ENCODE measurements at places on chromosomes 4 and X. TPM values are rescaled to one million over a fixed set of nuclear protein-coding genes. Genes with fewer than 3 reads are reported as not detected.

DNA sequence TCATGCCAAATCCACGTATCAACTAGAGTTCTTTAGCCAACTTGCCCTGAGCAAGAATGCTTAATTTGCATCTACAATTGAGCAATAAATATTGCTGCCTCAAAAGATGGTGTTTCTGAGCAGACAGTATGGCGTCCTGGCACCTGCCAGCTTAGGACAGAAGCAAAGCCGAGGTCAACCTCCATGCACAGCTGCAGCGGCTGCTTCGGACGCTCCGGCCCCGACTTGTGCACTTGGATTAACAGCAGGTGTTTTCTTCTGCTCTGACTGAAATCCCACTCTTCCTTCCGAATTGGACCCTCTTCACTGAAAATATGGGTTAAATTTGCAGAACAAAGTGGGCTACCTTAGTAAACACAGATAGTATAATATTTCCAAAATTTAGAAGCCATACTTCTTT is 215.2 kb upstream of the ETNPPL start:
- no peaks in the 10 kb centered on the region for H3K4me1 ChIP-seq
- DNase-seq = no peak
- no peak overlapping the region for H3K27ac ChIP-seq
- H3K27me3 ChIP-seq = no peaks in the 10 kb centered on the region
- H3K36me3 ChIP-seq = no peaks in the 10 kb centered on the region

DNA sequence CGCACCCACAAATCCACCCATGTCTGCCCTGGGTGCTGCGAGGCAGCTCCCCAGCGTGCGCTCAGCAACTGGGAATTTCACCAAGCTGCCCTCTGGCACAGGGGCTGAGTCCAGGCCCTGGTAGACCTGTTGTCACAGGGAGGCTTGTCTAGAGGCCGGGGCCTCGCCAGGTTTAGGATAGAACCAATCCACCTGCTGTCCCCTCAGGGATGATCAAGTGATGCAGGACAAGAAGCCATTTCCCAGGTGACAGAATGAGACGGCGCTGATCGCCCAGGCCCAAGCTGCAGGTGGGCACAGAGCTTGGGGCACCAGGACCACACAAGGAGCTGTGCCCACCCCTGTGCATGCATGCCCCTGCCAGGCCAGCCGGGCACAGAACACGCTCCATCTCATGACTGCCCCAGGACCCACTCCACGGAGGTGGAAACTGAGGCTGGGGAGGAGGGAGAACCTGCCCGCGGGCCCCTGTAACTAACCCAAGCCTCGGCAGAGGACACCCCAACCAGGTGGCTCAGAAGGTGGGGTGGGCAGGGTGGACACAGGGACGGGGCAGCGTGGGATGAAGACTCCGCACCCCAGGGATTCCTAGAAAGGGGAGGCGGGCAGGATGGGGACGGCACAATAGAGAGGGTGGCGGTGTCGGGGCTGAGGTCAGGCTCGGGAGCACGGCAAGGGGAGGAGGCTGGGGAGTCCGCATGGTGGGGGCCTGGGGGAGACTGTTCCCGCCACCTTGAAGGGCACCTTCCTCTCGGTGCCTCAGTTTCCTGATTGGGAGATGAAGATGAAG is 78.0 kb downstream of the ZFYVE28 start:
- no peak overlapping the region for H3K4me3 ChIP-seq
- no peaks in the 10 kb centered on the region for H3K27me3 ChIP-seq
- DNase-seq = peak; percentile 56

- no peak overlapping the region for H3K4me3 ChIP-seq
- H3K27me3 ChIP-seq = no peaks in the 10 kb centered on the region
- no peaks in the 10 kb centered on the region for H3K4me1 ChIP-seq
- no peak for DNase-seq
Observed at GRCh38 chrX:33272986-33273385, 61.6 kb upstream of the DMD start.

DNA sequence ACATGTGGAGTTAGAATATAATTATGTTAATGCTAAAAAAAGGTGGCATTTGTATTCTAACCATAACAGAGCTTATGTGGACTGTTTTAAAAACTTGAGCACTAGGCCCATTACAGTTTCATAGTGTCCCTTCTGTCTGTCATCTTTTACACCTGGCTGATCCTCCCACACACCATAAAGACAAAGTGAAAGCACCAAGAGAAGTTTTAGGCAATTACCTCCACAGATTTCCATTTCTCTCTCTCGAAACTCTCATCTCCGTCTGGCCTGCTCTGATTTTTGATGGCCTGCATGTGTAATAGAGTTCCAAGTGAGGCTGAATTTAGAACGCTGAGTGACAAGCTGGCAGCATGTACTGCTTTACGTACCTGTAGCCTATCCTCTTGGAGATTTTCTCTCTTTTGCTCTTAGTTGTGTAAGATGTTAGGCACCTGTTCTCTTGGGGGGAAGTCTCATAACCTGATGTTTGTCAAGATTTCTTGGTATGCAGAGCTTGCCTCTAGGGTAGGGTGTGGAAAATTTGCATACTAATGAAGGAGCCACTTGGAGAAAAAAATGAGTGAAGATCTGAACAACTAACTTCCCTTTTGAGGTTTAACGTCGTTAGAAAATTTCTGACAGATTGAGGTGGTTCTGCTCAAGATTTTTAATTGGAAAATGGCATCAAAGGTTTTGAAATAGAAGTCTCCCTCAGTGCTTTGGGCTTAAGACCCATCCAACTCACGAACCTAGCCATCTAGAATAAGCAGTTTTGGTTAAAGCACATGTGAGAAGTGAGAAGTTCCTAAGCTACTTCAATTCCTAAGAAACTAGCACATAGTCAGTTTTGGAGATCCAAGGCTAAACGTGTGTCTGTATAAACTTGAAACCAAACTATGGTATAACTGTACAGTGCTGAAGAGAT is 57.6 kb upstream of the RAP1GDS1 start:
- H3K4me1 ChIP-seq = no peaks in the 10 kb centered on the region
- no peak for DNase-seq
- H3K27ac ChIP-seq = no peak overlapping the region
- H3K27me3 ChIP-seq = no peaks in the 10 kb centered on the region
- H3K4me3 ChIP-seq = no peak overlapping the region

The NEIL3 gene
- total RNA-seq = not detected

DNA sequence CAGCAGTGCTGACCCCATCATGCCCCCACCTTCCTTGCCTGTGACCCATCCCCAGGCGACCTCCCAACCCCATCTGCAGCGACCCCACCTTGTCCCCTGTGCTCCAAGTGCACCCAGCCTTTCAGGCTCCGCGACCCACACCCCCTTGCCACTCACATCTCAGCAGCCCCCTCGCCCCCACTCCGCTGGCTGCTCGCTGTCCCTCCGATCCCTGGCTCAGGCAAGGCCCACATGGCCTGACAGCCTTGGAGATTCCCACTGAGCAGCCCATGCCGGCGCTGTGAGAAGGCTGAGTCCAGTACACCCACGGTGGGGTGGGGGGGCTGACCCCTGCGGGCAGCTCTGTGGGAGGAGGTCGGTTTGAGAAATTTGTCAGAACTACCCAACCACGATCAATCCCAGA is 9.1 kb downstream of the ZFYVE28 start:
- peaks cover 17% of the 10 kb centered on the region for H3K4me1 ChIP-seq
- no peak overlapping the region for H3K4me3 ChIP-seq
- H3K36me3 ChIP-seq = no peaks in the 10 kb centered on the region
- H3K27ac ChIP-seq = no peak overlapping the region
- no peak for DNase-seq

DNA sequence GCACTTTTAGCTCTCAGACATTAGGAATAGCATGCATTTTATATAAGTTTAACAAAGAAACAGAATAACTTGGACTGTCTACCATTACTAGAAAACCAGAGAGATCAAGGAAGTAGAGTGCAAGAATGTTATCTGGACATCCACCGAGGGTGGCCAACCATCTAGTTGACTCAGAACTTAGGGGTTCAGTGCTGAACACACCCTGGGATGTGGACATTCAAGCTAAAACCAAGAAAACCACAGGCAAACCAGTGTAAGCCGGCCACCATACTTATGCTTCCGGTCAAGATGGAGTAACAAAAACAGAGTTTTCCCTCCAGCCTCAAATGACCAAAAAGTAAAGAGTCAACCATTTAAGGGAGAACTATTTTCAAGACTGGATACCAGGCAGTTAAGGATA is 181.4 kb upstream of the MXRA5 start:
- no peaks in the 10 kb centered on the region for H3K27me3 ChIP-seq
- DNase-seq = no peak
- H3K36me3 ChIP-seq = no peaks in the 10 kb centered on the region

The USP51 gene
- 2.5 TPM for total RNA-seq
